ENCODE measurements at places on chromosomes 4 and X.

DNA sequence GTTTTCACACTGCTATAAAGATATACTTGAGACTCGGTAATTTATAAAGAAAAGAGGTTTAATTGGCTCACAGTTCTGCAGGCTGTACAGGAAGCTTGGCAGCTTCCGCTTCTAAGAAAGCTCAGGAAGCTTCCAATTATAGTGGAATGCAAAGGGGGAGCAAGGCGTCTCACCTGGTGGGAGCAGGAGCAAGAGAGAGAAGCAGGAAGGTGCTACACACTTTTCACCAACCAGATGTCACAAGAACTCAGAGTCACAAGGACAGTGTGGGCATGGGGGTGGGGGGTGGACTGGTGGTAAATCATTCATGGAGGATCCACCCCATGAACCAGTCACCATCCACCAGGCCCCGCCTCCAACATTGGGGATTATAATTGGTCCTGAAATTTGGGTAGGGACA, 22.8 kb downstream of the HMGB2 start:
- DNase-seq: no peak

DNA sequence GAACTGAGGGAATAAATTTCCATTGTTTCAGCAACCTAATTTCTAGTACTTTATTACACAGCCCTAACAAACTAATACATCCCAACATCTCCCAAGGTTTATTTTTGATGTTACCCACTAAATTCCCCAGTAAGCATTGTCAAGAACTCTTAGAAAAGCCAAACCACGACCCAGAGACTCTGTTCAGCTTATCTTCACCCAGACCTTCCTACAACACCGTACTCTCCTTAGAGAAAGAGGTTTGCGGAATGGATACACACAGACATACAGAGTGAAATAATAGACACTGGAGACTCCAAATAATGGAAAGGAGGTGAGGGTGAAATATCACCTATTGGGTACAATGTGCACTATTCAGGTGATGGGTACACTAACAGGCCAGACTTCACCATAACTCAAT, 75.6 kb downstream of the LRBA start:
- no peak for DNase-seq

DNA sequence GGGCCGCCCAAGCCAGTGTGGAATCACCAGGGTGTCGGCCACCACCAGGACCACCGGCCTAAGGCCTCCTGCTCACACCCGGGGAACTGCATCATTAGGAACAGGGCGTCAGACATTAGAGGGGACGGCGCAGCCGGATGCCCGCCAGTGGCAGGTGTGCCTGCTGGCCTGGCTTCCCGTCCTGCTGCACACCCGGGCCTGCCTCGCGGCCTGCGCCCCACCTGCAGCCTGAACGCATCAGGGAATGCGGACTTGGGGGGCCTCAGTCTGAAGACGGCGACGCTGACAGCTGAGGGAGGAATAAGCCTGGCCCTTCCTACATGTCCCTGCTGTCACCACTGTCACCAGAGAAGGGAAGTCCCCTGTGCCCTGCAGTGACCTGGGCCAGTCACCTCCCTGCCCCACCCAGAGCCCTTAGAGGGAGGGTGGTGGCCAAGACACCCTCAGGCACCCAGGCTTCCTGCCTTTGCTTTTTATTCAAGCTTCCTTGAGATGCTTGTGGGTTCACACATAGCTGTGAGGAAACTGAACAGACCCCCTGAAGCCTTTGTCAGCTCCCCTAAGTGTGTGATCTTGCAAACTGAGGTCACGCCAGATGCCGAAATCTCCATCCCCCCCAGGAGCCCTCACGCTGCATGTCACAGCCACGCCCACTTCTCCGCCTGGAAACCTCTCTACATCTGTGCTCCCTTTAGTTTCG, 3.2 kb downstream of the DGKQ start:
- no peak for DNase-seq

- DNase-seq: no peak
Measured at GRCh38 chrX:112736310-112736709, 56.6 kb upstream of the LHFPL1 start.

- DNase-seq: no peak
Measured at GRCh38 chrX:37424000-37424429, 74.9 kb downstream of the PRRG1 start.

DNA sequence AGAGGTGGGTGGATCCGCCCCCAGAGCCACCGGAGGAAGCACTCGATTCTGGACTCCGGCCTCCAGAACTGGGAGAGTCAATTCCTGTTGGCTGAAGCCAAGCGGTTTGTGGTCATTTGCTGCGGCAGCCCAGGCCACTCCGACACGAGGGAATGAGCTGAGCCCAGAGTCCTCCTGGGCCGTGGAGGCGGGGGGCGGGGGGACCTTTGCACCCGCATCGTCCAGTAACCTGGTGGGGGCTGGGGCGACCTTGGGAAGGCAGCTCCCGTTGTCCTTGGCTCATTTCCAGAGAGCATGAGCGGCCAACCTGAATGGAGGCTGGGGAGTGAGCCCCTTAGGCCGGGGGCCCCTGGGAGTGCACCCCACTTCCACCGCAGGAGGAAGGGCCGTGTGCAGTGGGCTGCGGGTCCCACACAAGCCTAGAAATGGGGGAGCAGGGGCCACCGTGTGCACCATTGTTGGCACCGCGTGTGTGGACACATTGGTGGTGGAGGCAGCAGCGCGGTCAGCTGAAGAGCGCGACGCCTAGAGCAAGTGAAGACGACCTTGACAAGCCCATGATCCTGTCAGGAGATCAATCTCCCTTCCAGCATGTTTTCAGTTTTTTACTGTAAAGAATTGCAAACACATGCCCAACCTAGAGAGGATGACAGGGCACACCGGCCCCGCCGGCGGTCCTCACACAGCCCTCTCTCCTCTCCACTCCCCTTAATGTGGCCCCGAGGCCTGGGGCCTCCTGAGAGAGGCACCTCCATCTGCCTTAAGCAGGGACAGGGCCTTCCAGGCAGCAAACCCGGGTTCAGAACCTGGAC, 19.9 kb upstream of the DUSP9 start:
- DNase-seq: no peak
